ENCODE measurements at places on chromosomes 1 and 21.

DNA sequence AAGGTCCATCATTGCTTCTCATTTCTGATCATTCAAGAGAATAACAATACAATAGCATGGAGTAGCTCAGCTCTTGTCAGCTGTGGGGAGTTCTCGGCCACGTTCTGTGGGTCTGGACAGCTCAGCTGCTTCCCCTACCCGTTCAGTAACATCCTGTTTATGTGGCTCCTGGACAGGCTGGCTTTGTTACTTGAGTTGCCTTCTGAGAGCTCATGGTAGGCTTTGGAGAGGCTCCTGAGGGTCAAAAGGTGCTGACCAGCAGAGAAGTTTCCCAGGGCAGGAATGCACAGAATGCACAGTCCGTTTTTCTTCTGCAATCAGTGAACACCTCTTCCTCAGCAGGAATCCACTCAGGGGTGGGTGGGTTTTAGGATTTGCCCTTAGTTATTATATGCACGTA, 36.0 kb downstream of the KAZN start:
- DNase-seq: no peak

DNA sequence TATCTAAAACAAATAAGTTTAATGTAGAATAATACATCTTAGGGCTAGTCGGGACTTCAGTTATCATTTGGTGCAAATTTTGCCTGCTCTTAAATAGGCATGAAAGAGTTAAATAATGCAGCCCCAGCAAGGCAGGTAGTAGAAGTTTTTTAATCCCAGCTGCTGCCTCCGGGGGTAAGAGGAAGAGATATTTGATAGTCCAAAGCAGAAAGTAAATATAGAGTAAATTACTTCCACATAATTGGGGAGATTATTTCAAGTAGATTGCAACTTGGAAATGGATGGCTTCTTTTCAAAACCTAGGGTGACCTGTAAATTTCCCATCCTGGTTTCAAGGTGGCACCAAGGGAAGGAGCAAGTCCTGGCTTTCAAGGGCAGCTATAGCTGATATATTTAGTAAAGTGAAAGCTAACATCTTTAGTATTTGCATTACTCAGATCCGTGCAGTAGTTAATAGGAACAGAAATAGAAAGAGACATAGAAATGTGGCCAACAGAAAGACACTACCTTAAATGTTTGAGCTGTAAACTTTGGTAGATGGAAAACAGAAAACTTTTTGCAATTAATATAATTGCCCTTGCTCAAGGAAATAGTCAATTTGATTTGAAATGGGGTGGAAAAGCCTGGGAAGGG, 109.1 kb downstream of the LMO4 start:
- no peak for DNase-seq

GRCh38 chr1:169517558-169518186, 31.9 kb upstream of the SLC19A2 start:
- DNase-seq: no peak

DNA sequence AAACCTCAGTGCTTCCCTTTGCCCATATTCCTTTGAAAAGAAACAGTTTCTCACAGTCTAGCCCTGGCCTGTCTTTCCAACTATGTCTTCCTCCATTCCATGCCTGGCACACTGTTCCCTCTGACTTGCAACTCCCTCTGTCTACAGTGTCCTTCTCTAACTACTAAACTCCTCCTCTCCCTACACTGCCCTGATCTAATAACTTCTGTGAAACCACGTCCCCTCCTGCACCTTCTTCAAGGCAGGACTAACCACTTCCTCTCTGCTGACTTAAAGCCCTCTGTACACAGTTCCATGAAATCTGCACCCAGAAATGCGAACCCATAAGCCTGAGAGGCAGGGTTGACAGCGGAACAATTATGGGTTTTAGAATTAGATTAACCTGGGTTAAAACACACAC, 62.2 kb upstream of the ATP1B1 start:
- no peak for DNase-seq
